Type B pancreatic cell (in vitro differentiated cells): ENCODE measurements at places on chromosomes 5 and 9. TPM values are rescaled to one million over a fixed set of nuclear protein-coding genes. Genes with fewer than 3 reads are reported as not detected.

- no peak for DNase-seq
Measured at GRCh38 chr5:173984218-173984617, 4.8 kb upstream of the C5orf47 start.

- no peak for DNase-seq
Measured at GRCh38 chr5:79992891-79993657, 2.0 kb upstream of the MTX3 start.

DNA sequence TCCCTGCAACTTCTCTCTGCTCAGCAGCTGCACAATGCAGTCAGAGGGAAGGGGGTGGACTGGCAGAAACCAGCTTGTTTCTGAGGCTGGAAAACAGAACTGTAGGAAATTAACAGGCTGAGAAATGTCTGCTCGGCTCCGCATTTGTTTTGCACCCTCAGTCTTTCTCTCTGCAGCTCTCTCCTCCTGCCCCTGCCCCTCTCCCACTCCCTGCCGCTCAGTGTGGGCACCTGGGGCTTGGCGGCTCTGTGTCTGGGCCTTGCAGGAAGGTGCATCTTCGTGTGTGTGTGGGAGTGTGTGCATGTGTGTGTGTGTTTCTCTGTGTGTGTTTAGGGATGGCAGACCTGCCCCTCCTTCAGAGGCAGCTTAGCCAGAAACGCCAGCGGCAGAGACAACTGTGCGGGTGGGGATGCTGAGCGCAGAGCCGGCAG, 53.0 kb downstream of the PCDH1 start:
- DNase-seq: no peak

DNA sequence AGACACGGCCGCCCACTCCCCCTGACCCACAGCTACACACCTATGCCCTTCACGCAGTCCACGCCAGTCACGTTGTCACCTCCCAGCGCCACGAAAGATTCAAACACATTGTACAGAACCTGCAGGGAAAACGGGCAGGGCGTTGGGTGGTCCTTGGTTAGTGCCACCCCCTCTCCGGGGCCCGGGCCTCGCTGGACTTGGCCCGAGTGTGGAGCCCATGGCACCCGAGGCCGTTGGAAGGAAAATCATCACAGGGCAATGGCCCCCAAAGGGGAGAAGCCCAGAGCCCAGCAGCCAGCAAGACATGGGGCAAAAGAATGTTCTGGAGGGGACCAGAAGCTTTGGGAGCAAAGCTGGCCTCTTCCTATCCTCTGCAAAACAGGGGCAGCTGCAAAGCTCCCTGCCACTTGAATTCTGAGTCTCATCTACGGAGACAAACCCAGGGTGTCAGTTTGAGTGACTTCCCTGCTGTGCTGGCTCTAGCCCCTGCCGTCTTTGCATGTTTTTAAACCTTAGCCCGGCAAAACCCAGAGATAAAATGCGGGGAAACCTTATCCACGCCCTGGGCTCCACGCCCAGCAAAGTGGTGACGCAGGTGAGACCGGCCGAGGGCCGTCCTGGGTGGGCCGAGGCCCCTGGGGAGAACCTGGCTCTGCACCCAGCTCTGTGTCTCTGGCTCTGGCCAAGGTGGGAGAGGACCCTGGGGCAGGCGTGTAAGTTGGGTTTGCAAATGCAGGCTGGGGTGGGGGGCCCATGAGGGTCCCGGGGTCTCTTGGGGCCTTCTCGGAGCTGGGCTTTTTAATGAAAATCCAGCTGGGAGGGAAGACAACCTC, 38.9 kb downstream of the SLC9A3 start:
- no peak for DNase-seq

GRCh38 chr5:76638479-76638878, 15.3 kb upstream of the F2RL2 start:
- no peak for DNase-seq

DNA sequence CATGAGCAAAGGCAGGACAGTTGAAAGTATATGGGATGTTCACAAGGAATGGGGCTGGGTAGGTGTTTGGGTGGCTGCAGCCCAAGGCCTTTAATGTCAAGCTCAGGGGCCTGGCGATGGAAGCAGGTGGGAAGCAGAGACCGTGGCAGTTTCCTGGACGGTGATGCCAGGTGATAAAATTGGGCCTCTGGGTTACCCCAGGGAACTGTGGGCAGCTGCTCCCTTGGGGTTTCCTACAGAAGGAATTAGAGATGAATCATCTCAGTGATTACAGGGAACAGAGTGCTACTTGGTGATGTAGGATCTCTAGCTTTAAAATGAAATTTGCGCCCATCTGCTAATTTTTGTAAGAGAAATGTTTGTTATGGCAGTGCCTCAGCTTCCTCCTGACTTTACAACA, 39.2 kb downstream of the TSTD2 start:
- DNase-seq: no peak

GRCh38 chr5:108093186-108093585, 288.7 kb downstream of the FBXL17 start:
- no peak for DNase-seq

DNA sequence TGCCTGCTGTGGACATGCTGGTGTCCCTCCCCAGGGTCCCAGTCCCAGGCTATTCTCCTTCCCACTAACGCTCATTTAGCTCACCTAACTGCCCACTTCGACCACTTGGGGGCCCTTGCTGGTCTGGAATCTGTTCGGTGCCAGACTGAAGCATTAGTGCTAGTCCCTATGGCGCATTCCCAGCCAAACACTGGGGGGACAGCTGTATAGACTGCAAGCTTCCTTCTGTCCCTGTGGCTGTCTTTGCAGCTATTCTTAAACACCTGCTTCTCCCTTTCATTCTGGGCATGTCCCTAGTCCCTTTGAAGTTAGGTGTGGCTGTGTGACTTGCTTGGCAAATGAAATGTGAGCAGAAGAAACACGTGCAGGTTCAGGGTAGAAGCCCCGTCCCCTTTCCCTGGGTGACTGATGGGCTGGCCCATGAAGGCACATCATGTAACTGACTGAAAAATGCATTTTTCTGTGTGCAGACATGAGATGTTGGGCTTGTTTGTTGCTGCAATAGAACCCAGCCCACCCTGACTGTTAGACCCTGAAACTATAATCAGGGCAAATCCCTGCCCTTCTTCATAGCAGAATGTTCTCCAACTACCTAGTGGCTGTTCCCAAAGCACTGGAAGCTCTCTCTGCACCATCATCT, 134.4 kb downstream of the BARX1 start:
- DNase-seq: no peak

DNA sequence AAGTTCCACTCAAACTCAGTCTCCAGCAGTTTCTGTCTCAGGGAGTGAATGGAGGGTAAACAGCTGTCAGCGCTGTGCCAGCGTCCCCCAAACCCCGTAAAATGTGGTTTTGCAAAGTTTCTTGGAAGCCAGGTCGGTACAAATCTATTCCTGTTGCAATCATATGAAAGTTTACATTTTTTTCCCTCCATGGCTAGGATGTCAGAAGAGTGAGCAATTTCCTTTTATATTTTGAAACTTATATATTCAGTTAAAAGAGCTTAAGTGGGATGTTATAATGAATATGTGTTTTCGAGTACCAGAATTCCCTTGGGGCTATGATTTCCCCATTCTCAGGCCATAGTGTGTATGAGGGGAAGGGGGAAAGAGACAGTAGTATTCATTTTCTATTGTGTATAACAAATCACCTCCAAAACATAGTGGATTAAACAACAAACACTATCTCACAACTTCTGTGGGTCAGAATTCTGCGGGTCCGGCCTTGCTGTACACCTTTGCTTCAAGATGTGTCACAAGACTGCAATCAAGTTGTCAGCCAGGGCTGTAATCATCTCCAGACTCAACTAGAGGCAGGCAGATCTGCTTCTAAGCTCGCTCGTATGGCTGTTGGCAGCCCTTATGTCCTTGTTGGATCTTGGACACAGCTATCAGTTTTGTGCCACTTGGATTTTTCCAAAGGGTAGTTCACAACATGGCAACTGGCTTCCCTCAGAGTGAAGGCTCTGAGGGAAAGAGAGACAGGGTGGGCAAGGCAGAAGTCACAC, 107.4 kb downstream of the SNX18 start:
- no peak for DNase-seq

GRCh38 chr9:69412741-69413150, 87.7 kb downstream of the ENTREP1 start:
- DNase-seq: no peak

GRCh38 chr9:24144796-24145195, 318.8 kb upstream of the ELAVL2 start:
- no peak for DNase-seq

GRCh38 chr5:410911-411517, 32.0 kb upstream of the EXOC3 start:
- no peak for DNase-seq

GRCh38 chr5:172725273-172725672, 45.7 kb downstream of the DUSP1 start:
- no peak for DNase-seq

ENC1 gene
- 83.2 and 96.8 TPM in 2 replicates for total RNA-seq

NDOR1 gene
- total RNA-seq: 18.9 and 28.0 TPM in 2 replicates

DDX4 gene
- total RNA-seq: not detected in 2 replicates

PDZD2 gene
- 4.3 and 6.0 TPM in 2 replicates for total RNA-seq
